Globus pallidus (tissue), 1 donor: ENCODE measurements at places on chromosomes 11 and 22.

GRCh38 chr11:68200639-68201038 is 12.5 kb downstream of the KMT5B start:
- no peak for DNase-seq

DNA sequence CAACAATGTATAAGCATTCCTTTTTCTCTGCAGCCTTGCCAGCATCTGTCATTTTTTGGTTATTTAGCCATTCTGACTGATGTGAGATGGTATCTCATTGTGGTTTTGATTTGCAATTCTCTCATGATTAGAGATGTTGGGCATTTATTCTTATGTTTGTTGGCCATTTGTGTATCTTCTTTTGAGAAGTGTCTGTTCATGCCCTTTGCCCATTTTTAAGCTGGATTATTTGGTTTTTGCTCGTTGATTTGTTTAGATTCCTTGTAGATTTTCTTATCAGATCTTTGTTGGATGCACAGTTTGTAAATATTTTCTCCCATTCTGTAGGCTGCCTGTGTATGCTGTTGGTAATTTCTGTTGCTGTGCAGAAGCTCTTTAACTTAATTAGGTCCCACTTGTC is 259.6 kb upstream of the SESN3 start:
- DNase-seq: no peak

DNA sequence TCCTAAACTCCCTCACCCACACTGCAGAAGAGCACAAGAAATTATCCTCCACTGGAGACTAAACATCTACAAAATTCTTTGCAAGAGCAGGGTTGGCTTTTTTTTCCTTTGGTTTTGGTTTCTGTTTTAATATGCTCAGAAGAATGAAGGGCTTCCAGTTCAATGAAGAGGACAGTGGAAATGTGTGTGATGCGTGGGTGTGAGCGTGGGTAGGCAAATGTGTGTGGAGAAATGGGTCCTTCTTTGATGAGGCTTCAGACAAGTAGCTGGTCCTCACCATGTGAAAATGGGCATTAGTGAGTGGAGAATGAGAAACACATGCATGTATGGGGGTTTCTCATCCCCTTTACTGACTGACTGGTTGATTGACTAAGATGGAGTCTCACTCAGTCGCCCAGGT is 263.3 kb upstream of the SYN3 start:
- DNase-seq: no peak

DNA sequence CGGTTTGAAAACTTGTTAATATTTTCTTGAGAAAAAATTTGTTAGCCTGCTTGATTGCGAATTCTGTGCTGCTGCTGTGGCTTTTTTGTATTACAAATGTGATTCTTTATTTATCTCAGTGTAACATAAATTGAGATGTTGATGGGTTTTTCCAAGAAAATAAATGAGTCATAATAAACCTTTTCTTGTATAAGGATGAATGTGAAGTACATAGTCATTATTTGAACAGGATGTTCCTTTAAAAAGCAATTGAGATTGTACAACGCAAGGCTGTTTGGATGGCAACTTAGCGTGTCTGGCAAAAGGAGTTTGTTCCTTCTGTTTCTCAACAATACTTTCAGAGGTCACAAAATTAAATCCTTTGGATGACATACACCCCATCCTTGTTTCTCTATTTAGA is 24.6 kb upstream of the CARD18 start:
- DNase-seq: no peak

- peak; percentile 33 for DNase-seq
Measured at GRCh38 chr11:30346068-30346688, 23.3 kb downstream of the ARL14EP start.

GRCh38 chr22:46010951-46011626 is 34.1 kb upstream of the WNT7B start:
- peak; percentile 90 for DNase-seq

DNA sequence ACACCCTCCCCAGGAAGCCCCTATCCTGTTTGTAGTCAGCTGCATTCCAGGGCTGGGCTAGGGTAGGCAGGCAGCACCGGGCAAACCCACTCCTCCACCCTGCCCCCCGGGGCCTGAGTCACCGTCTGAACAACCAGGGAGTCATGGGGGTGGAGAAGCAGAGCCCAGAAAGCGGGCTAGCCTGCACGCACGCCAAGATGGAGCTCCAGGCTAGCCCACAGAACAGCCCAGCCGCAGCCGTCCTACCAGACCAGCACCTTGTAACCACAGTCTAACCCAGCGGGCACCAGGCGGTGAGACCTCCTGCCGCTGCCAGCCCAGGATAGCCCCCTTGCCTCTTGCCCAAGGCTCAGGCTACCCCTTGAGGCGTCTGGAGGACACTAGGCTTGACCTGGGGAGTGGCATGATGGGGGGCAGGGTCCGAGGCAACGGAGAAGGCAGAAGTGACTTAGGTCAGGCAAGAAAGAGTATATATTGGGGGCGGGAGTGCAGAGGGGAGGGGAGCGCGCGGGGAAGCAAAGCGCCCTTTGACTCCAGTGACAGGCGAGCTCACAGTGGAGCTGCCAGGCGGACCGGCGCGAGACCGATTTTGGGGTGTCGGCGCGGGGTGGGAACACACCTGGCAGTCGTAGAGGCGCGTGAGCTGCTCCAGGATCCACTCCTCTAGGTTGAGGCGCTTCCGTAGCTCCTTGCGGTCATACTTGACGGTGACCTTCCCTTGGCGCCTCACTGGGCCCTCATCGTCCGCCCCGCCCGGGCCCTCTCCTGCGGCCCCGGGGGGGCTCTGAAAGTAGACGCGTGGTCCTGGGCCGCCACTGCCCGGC is 734 bp downstream of the PPP1R14B start:
- DNase-seq: no peak

DNA sequence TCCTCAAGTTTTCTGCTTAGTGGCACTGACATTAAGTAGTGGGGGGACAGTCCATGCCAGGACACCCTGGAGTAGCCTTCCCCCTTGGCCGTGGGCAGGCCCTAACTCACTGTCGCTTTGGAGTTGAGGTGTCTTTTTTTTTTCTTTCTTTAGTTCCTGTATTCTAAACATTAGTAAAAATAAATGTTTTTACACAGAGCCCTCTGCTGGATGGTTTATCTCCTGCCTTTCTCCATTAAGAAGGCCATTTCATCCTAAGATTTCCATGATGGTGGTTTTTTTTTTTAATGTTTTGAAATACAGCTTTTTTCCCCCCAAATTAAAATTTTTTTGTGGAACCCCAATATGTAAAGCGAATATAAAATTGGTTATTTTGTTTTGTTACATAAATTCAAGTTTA is 1.8 kb upstream of the TIGD3 start:
- no peak for DNase-seq

- DNase-seq: peak; percentile 68
Measured at GRCh38 chr11:96155627-96156378, 187.2 kb downstream of the MAML2 start.

DNA sequence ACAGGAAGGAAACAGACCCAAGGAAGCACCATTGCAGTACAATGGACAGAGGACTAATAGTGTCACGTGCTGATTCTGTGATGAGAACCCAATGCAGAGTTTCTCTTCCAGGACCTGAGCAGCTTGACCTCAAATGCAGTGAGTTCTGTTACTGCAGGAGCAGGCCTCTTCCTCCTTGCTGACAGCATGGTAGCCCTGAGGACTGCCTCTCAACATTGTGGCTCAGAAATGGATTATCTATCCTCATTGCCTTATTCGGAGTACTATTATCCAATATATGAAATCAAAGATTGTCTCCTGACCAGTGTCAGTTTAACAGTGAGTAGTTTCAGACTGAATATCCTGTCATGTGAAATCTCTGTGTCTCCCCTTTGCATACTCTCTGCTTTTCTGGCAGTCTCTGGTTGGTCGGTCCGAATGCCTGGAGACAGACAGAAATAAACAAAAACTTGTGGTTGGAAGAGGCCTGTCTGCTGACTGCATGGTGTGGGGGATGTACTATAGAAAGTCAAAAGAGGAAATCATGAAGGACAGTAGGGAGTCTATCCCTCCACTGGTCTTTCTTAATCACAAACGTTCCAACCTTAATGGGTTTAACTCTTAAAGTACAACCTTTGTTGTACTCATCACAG is 6.9 kb upstream of the MS4A14 start:
- DNase-seq: peak; percentile 24

DNA sequence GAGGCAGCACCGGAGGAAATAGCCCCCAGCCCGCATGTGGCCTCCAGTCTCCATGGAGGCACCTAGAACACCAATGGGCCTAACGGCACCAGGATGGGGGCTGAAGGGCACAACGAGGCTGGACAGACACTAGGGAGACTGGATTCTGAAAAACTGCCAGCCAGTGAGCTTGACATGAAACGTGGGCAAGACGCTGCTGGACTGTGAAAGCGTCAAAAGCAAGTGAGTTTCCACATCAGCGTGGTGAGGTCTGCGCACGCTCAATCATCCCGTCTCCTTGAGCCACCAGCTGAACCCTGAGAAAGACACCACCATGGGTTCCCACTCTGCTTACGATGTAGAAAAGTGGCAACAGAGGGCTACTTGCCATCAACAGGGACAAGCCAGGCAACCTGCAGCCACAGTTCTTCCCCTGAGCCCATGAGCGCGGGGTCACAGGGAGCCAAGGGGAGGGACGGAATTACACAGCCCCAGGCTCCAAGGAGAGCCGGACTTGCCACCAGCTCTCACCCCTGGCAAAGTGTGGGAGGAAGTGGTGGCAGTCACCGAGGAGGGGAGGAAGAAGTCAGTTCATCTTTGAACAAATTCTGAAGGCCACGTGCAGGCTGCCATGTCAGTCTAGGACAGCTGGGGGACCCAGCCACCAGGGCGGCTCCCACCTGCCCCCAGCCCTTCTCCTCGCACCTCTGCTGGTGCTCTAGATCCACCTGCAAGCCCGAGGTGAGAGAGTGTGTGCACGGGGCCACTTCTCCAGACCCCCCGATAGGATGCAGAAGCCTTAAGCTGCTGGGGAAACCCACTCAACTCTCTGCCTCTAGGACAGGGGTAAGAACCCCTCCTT is 131.1 kb downstream of the MPPED1 start:
- DNase-seq: no peak

GRCh38 chr11:81839016-81839415 is 894.6 kb downstream of the FAM181B start:
- no peak for DNase-seq

DNA sequence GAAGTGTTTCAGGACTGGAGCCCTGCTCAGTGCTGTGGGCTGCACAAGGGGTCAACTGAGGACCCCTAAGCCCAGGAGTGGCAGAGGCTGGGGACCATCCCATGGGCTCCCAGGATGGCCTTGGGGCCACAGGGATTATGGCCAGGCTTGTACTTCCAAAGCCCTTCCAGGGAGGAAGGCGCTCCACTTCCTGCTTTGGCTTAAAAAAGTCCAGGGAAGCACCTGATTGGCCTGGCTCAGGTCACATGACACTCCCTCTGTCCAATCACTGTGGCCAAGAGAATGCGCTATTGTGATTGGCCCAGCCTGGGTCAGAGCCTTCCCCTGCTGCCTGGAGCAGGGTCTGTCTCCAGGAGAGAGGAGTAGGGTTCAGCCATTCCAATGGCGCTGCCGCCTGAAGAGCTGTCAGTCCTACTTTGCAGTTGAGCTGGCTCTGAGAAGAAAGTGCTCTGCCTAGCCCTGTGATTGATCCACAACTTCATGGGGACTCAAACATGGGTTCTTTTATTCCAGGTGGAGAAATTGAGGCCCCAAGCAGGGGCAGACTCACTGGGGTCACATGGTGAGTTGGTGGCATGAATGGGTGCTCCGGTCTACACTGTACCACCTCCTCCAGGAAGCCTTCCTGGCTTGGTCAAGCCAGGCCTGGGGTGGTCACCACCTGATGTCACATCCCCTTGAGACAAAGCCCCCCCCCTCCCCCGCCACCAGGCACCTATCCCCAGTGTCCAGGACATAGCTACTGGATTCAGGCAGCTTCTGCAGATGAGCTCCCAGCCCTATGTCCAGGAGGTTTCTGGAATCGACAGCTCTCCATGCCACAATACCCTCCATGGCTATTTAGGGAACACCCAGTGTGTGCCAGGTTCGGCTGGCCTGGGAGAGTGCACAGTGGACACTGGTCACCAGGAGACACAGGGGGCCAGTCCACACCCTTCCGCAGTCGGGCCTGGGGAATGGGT is 48.2 kb downstream of the RTN4R start:
- DNase-seq: no peak

DNA sequence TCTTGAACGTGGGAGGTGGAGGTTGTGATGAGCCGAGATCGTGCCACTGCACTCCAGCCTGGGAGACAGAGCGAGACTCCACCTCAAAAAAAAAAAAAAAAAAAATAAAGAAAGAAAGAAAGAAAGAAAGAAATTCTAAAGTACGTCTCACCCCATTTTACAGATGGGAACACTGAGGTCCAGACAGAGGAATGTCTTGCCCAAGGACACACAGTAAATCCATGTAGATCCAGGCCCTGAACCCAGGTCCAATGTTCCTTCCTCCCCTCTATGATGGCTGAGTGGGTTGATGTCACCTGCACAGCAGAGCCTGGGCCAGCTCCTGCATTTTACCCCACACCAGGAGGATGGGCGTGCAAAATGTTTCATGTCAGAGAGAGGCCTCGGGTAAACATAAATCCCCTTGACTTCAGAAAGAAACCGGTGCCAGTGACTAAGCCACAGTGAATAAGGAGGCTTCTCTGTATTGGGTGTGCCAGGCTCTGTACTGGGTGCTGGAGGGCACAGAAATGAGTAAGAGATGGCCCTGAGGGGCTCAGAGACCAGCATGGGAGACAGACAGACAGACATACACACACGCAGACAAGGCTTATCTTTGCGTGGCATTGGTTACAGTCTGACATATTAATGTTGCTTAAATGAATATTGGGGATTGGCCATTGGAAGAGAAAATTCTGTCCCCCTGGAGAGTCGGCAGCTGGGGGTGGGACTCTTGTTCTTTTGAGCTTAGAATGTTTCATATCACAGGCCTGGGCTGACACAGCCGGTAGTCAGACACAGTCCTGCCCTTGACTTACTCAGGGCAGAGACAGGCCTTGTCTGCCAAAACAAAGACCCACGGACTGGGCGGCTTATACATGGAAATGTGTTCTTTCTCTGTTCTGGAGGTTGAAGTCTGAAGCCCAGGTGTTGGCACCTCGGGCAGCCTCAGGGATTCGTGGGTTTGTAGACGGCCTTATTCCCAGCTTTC is 105.4 kb downstream of the MIAT start:
- no peak for DNase-seq

DNA sequence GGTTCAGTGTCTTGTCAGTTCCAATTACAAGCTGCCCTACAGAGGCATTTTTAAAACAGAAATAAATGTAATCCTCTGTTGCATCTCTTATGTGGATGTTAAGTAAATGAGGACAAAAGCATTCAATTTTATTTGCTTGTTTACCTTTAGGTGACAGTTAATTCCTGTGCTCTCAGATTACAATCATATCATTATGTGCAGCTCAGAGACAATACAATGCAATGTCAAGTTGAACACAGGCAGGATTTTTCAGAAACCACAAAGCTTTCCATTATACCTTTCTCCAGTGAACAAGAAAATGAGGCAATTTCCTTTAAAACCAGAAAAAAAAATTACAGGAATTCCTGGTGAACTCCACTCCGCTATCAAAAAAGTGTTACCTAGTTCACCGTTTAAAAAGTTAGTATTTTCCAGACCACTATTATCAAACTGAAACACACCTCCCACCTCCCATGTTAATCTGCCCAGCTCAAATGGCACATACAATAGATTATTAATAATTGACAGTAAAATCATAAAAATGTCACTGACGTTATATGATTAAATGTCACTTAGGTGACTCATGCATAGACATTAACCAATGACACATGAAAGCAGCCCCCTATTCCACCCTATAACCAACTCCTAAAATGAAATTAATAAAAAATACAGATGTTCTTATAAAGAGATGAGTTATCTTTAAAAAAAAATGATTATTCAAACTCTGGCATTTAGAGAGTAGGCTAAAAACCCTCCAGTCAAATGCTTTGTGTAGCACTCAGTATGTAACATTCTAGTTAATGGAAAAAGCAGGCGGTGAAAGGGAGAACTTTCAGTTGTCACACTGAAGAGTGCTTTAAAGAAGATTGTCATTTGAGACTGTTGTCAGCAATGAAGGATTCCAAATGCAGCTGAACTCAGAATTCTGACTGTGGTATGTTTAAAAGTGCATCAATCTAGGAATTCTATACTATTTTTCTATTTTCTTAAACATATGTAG is 98.6 kb downstream of the MUC15 start:
- no peak for DNase-seq
